Activated CD4-positive, alpha-beta memory T cell treated with anti-CD3 and anti-CD28 coated beads for 36 hours (primary cell): ENCODE measurements at places on chromosomes 2 and 18. TPM values are rescaled to one million over a fixed set of nuclear protein-coding genes. Genes with fewer than 3 reads are reported as not detected.

DNA sequence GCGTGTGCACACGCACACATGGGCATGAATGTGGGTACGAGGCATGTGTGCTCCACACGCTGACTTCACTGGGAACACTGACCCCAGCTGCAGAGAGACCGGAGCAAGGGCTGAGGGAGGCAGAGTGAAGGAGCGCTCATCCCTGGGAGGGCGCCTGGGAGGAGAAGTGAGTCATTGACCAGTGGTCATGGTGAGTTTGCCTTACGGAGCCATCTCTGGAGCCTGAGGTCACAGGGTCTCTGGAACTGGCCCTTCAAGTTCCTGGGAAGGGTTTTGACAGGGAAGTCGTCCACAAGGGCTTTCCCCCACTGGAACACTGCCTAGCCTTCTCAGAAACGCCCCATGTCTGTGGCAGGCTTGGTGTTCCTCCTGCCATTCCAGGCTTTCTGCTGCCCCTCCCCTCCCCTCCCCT lies 14.3 kb upstream of the TMEM185B start:
- no peak for DNase-seq

DNA sequence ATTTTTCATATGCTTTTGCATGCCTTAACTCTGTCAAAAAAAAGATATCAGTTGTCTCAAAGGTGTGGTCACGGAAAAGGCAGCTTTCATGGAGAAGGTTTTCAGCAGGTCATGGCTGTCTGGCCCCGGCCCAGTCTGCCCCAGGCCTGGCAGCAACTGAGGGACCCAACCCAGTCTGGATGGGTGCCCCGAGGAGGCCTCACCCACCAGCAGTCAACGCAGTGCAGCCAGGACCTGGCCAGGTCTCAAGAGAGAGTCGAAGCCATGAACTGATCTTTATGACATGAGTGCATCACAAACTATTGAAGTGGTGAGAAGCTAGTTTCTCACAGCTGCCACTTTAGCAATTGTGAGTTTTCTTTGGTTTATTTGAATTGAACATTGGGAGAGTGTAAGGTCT lies 7.9 kb downstream of the TUBB6 start:
- DNase-seq: no peak

DNA sequence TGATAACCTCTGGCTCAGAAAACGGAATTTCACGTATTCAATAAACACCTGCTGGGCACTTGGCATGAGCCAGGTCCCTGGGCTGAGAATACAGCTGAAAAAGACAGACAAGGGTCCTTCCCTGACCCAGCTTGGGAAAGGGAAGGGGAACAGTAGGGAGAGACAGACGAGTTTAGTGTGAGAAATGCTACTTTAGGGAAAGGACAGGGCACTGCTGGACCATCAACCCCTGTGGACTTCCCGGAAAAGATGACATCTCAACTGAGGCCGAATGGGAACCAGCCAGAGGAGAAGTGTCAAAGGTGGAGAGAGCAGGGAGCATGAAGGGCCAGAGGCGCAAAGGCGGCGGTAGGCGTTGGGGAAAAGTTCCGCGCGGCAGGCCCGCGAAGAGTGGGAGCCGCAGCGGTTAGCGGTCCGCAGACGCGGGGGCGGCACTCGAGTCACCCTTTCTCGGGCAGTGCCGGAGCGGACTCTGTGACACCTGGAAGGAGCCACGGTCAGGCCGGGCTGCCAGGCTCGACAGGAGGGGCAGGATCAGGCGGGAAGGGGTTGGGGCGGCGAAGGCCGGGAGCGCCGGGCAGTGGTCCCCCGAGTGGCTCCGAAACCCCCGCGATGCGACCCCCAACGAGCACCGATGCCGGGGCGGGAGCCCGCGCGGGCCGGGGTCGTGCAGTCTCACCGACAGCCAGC lies 519 bp downstream of the TEX261 start:
- DNase-seq: peak; percentile 73

GRCh38 chr2:46825231-46825938 lies 90.2 kb downstream of the MCFD2 start:
- no peak for DNase-seq

Gene ALPP
- not detected for total RNA-seq

GRCh38 chr18:23738151-23738550 lies 48.9 kb downstream of the LAMA3 start:
- DNase-seq: no peak

GRCh38 chr2:176101216-176101830 lies 1.7 kb downstream of the HOXD12 start:
- no peak for DNase-seq

GRCh38 chr18:63905361-63905760 lies 2.4 kb upstream of the SERPINB10 start:
- no peak for DNase-seq

Gene ATF2
- total RNA-seq: 46.9 TPM

- DNase-seq: no peak
Measured at GRCh38 chr2:239517686-239518085, 116.9 kb upstream of the HDAC4 start.

GRCh38 chr2:235140801-235141081 lies 188.9 kb downstream of the SH3BP4 start:
- no peak for DNase-seq

DNA sequence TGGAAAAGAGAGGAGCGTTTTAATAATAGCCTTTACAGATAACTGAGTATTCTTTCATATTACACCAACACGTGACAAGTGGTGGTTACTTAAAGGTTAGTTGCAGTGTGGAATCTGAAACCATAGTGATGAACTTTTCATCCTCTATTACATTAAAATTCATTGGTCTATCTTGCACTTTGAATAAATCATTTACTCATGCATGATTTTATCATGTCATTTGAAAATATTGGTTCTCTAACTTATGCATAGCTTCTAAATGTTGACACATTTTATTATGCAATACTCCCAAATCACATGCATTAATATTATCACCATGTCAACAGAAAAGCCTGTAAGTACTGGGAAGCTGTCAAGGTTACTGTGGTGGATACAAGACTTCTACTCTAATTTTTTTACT lies 1432.2 kb downstream of the LRP1B start:
- DNase-seq: no peak

Gene FASTKD1
- total RNA-seq: 41.6 TPM

- DNase-seq: no peak
Measured at GRCh38 chr2:52082646-52083045, 1050.7 kb upstream of the NRXN1 start.

GRCh38 chr18:5951515-5952091 lies 56.3 kb upstream of the TMEM200C start:
- DNase-seq: no peak

Gene PDCL3
- total RNA-seq: 45.9 TPM

Gene PLCD4
- total RNA-seq: 0.78 TPM

DNA sequence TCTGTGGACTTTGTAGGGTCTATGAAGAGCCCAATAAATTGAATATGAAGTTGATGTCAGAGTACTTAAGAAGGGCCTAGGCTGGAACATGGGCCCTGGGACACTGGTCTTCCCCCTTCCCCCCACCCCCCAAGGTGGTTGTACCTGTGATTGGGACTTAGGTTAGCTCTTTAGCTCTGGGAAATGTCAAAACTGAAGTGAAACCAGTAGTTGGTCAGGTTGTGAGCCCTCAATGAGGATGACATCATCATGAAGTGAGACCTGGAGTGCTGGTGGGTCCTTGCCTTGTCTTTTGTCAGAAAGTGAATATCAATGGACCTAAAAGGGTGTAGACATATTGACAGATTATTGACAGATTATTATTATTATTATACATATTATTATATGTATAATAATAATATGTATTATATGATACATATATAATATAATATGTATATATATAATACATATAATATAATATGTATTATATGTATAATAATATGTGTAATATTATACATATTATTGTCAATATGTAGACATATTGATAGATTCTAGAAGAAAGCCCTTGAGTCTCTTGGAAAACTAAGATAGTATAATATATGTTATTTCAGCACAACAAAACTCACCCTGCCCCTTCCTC lies 5.4 kb downstream of the MARS2 start:
- DNase-seq: peak; percentile 30

Gene CAPN14
- total RNA-seq: 0.19 TPM

DNA sequence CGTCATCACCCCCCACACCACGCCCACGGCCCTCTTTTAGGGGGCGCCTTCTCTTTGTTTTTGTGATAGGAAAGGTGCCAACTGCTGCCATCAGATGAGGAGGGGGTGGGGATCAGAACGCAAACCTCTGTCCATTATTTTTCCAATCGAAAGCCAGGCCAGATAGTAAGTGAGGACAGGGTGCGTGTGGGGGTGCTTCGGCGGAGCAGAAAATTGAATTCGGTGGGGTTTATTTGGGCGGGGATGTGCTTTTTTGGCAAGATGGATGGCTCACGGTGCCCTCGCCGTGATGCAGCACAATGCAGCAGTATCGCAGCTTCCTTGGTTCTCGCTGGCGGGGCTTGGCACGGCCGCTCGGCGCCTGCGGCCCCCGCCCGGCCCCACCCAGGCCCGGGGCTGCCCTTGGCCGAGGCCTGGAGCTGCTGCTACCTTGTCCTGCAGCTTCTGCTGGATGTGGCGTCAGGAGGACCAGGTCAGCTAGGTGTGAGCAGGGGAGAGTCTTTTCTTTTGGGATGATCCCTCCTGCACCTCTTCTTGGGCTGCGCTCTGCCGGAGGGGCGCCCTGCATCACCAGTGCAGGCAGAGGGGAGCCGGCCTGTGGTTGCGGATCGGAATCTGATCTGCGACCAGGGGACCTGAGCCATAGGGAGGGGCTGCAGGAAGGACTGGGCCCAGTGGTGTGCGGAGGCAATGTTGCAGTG lies 1.3 kb downstream of the SPTBN1 start:
- DNase-seq: peak; percentile 14

DNA sequence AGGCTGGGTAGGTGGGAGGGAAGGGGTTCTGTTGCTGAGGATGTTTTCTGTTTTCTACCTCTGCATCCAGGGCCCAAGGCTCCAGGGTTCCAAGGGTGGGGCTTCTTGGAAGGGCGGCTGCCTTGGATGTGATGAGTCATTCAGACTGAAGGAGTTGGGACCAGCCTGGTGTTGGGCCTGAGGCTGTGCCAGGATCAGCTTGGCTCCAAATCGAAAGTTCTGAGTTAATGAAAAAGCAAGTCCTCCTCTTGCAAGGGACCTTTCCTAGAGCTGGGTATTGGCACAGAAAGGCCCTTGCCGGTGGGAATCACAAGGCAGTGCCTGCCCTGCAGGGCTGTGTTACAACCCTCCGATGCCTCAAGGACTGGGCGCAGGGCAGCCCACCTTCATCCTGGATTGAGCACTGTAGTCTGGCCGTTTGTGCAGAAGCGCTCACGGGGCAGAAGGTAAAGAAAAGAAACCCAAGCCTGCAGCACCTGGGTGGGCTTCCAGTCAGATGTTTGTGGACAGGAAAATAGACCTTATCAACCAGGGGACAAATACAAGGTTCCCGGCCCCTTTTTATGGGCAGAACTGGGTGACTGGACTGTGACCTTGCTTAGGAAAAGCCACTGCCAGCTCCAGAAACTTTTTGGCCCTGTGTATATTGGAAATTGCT lies 52.5 kb upstream of the MCFD2 start:
- no peak for DNase-seq
